H9 (cell line): ENCODE measurements at places on chromosomes 5 and 9. TPM values are rescaled to one million over a fixed set of nuclear protein-coding genes. Genes with fewer than 3 reads are reported as not detected.
A peak's percentile ranks its signal among the peaks of the same experiment; 100 is the strongest.

- no peak overlapping the region for H3K27ac ChIP-seq
- H3K4me3 ChIP-seq, result no peak overlapping the region
- no peak for DNase-seq
- H3K4me1 ChIP-seq, result peaks cover 7% of the 10 kb centered on the region; the same call in 1 of the 2 replicates
- no peaks in the 10 kb centered on the region for H3K36me3 ChIP-seq
These were observed 246.9 kb upstream of the GAS1 start for GRCh38 chr9:87193925-87194868.

DNA sequence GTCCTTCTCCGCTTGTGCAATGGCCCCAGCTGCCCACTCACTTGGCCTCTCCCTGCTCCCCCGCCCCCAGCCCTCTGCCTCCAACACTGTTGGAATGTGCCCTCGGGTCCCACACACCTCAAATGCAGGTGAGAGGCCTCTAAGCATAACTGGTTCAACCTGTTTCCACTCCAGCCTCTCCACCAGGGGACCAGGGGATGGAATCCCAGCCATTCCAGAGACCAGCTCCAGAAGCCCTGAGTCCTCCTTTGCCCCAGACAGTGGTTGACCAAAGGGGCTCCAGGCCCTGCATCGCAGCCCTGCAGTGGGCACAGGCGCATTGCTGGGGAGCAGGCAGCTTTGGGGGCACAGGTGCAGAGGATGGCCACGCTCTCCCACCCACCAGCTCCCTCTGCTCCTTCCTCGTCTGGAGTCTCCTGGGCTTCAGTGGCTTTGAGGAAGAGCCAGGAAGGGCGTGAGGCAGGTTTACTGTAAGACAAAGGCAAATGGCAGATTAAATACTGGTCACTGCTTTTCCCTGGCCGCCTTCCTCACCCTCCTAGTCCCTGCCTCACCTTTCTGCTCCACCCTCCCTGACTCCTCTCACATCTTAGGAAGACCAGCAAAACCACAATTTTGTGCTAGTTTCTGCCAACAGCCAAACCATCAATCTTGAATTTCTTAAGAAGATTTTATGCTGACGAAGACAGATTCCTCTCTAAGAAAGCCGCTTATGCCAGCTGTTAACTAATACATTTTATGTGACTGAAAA is 29.1 kb upstream of the IRX2 start:
- peaks cover 16% of the 10 kb centered on the region for H3K36me3 ChIP-seq
- peaks cover 10% of the 10 kb centered on the region; the same call in 1 of the 2 replicates for H3K4me1 ChIP-seq
- H3K27ac ChIP-seq, result no peak overlapping the region
- H3K4me3 ChIP-seq, result no peak overlapping the region
- peak; percentile 90 for DNase-seq

- H3K4me3 ChIP-seq, result no peak overlapping the region
- no peaks in the 10 kb centered on the region for H3K27me3 ChIP-seq
- no peak overlapping the region for H3K27ac ChIP-seq
These were observed 169.4 kb upstream of the TMEM161B start for GRCh38 chr5:88438006-88438405.

DNA sequence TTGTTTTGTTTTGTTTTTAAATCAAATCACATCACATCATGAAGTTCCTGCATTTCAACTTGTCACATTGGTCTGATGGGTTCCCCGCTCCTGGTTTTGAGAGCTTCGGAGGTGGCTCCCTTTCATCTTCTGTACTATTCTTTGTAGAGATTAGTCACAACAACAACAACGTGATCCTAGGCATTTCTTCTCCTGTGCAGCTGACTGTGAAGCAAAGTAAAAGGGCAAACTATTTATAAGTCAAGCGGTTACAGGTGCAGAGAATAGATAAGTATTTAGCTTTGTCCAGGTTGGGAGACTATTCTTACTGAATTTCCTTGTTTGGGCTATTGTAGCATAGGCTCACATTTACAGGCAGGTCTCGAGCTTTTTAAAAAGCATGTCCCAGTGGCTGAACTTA is 197.7 kb upstream of the CDKN2B start:
- H3K4me1 ChIP-seq, result no peaks in the 10 kb centered on the region
- H3K27ac ChIP-seq, result no peak overlapping the region
- no peak for DNase-seq
- no peaks in the 10 kb centered on the region for H3K27me3 ChIP-seq

- H3K4me3 ChIP-seq, result no peak overlapping the region
- H3K4me1 ChIP-seq, result peaks cover 3% of the 10 kb centered on the region; the same call in 1 of the 2 replicates
- H3K36me3 ChIP-seq, result no peaks in the 10 kb centered on the region
- DNase-seq, result no peak
- no peak overlapping the region for H3K27ac ChIP-seq
These were observed 65.5 kb upstream of the HSPB3 start for GRCh38 chr5:54390015-54390414.

- H3K27me3 ChIP-seq, result no peaks in the 10 kb centered on the region
- no peak overlapping the region for H3K4me3 ChIP-seq
- no peak for DNase-seq
- H3K36me3 ChIP-seq, result peaks cover 4% of the 10 kb centered on the region
These were observed 406.1 kb upstream of the GRAMD2B start for GRCh38 chr5:126017096-126017495.

GRCh38 chr5:170145462-170145861 is 39.8 kb downstream of the FOXI1 start:
- H3K36me3 ChIP-seq, result no peaks in the 10 kb centered on the region
- H3K27me3 ChIP-seq, result no peaks in the 10 kb centered on the region
- DNase-seq, result no peak
- H3K4me3 ChIP-seq, result no peak overlapping the region
- no peaks in the 10 kb centered on the region for H3K4me1 ChIP-seq

The PDCD1LG2 gene
- not detected in 2 replicates for total RNA-seq

The ARID3C gene
- total RNA-seq, result not detected in 2 replicates

- H3K27me3 ChIP-seq, result no peaks in the 10 kb centered on the region
- no peaks in the 10 kb centered on the region; the same call in 2 of the 3 replicates for H3K36me3 ChIP-seq
- H3K4me1 ChIP-seq, result no peaks in the 10 kb centered on the region
- no peak for DNase-seq
These were observed 20.8 kb upstream of the KIF2A start for GRCh38 chr5:62284946-62285891.

The PDE4D gene
- total RNA-seq, result 1.7 and 2.1 TPM in 2 replicates
